Activated naive CD8-positive, alpha-beta T cell treated with anti-CD3 and anti-CD28 coated beads, Interleukin-2, amount 10 ng/mL, durations not matched to agents 7 days and 5 days (primary cell): ENCODE measurements at places on chromosomes 16 and 17. TPM values are rescaled to one million over a fixed set of nuclear protein-coding genes. Genes with fewer than 3 reads are reported as not detected.
A peak's percentile ranks its signal among the peaks of the same experiment; 100 is the strongest.

- H3K4me3 ChIP-seq, result no peak overlapping the region
- H3K27me3 ChIP-seq, result no peaks in the 10 kb centered on the region
- H3K36me3 ChIP-seq, result no peaks in the 10 kb centered on the region
- no peak overlapping the region for H3K27ac ChIP-seq
- peaks cover 22% of the 10 kb centered on the region for H3K4me1 ChIP-seq
These were observed 3.6 kb upstream of the LITAFD start for GRCh38 chr16:8878523-8878911.

DNA sequence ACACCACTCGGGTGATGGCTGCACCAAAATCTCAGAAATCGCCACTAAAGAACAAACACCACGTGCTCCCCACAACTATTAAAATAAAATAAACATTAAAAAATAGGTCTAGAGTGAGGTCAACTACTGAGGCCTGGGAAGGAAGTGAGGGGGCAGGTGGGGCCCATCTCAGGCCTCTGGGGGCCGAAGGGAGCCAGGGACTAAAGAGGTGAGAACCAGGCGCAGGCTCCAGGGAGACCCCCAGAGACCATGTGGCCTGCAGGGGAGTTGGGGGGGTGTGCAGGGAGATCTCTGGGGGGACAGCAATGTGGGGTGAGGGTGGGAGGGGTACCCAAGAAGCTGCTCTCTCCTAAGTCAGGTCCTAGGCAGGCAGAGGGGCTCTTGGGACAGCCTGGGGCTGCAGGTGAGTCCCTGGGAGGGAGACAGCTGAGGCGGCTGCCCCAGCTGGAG is 111.3 kb upstream of the SMURF2 start:
- H3K36me3 ChIP-seq, result peaks cover 3% of the 10 kb centered on the region
- H3K27me3 ChIP-seq, result peaks cover 2% of the 10 kb centered on the region
- peaks cover 14% of the 10 kb centered on the region for H3K4me1 ChIP-seq
- DNase-seq, result no peak

GRCh38 chr17:6313835-6314234 is 121.1 kb downstream of the AIPL1 start:
- no peak overlapping the region for H3K4me3 ChIP-seq
- no peak for DNase-seq
- H3K27ac ChIP-seq, result no peak overlapping the region
- peaks cover 1% of the 10 kb centered on the region for H3K36me3 ChIP-seq

- peaks cover 2% of the 10 kb centered on the region for H3K27me3 ChIP-seq
- DNase-seq, result no peak
- H3K27ac ChIP-seq, result no peak overlapping the region
- H3K36me3 ChIP-seq, result peaks cover 3% of the 10 kb centered on the region
- H3K4me1 ChIP-seq, result peaks cover 8% of the 10 kb centered on the region
These were observed 18.3 kb downstream of the MYBBP1A start for GRCh38 chr17:4536742-4537411.

- no peaks in the 10 kb centered on the region for H3K27me3 ChIP-seq
- H3K27ac ChIP-seq, result no peak overlapping the region
- no peak overlapping the region for H3K4me3 ChIP-seq
- H3K4me1 ChIP-seq, result peaks cover 11% of the 10 kb centered on the region
- no peak for DNase-seq
These were observed 56.2 kb downstream of the ADCY9 start for GRCh38 chr16:4060009-4060408.

DNA sequence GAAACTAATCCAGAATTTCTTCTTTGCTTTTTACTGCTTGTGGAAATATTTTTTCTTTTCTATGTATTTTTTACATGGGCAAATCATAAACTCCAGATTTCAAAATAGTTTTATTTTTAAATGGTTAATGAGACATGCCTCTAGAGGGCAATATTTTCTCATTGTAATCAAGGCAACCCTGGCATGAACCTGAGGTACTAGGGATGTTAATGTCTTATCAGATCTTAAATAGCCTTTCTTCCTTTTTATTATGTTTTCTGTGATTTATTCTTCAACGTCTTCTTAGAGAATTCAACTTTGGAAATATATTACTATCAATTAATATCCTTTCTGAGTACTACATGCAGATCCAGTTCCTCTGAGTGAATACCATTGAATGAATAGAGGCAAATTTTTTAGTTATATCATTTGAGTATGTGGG is 324.7 kb downstream of the BCAS3 start:
- H3K27me3 ChIP-seq, result peaks cover 3% of the 10 kb centered on the region
- no peak overlapping the region for H3K4me3 ChIP-seq

DNA sequence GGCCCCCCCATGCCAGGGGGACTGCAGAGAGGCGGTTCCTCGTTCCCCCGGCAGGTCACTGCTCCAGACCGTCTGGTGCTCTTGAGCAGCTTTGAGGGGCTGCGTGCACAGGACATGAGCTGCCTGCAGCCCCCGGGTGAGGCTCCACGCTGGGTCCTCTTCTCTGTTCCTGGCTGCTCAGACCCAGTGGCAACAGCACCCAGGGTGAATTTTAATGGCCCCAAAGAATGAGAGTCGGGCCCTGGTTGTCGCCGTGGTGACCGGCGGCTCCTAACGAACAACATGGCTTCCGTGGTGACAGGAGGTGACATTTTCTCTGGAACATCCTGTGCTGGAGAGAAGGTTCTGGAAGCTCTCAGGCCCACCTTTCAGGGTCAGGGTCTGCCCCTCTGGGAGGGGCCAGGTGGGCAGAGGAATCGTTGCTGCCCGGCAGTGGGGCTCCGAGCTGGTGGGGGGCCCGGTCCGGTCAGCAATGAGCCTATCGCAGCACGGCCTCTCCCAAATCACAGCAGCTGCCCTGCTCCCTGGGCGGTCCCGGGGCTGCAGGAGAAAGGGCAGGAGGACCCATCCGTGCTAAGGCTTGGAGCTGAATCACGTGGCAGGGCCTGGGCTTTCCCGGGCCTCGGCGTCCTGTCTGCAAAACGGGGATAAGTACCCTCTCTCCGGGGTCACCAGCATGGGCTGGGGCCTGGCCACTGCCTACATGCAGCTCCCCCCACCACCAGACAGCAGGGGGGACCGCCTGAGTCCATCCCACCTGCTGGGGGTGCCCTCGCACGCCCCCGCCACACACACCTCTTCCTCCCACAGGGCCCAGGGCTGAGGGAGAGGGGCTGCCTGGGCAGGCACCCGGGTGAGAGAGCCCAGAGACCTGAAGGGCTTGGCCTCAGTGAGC is 3.4 kb upstream of the C1QTNF8 start:
- H3K4me1 ChIP-seq, result no peaks in the 10 kb centered on the region
- no peaks in the 10 kb centered on the region for H3K36me3 ChIP-seq
- H3K27ac ChIP-seq, result no peak overlapping the region
- peaks cover 2% of the 10 kb centered on the region for H3K27me3 ChIP-seq
- H3K4me3 ChIP-seq, result no peak overlapping the region

DNA sequence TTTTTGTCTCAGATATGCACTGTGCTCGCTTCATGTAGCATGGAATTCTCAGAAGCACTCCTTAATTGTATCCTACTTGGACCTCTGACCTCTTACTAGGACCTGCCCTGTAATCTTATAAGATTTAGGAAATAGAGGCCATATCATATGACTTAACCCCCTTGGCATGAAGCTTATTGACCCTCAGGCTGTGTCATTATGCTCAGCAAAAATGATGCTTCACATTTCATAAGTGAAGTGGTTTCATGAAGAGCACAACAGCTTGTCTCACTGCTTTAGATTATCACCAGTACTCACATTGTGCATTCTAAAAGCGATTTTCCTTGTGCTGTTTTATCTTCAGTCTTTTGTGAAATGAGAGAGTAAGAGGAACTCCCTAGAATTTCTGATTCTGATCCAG is 6.4 kb downstream of the PHKB start:
- H3K4me1 ChIP-seq, result peaks cover 6% of the 10 kb centered on the region
- H3K27ac ChIP-seq, result no peak overlapping the region
- no peaks in the 10 kb centered on the region for H3K27me3 ChIP-seq

GRCh38 chr17:55629995-55630394 is 92.7 kb downstream of the TMEM100 start:
- H3K36me3 ChIP-seq, result no peaks in the 10 kb centered on the region
- H3K4me1 ChIP-seq, result peaks cover 4% of the 10 kb centered on the region
- no peak overlapping the region for H3K27ac ChIP-seq
- no peak for DNase-seq
- H3K4me3 ChIP-seq, result no peak overlapping the region

GRCh38 chr16:48623304-48624016 is 13.5 kb upstream of the N4BP1 start:
- H3K27ac ChIP-seq, result peak overlapping the region; percentile 82
- no peaks in the 10 kb centered on the region for H3K36me3 ChIP-seq
- H3K27me3 ChIP-seq, result no peaks in the 10 kb centered on the region
- peak overlapping the region; percentile 87 for H3K4me3 ChIP-seq
- peaks cover 37% of the 10 kb centered on the region for H3K4me1 ChIP-seq

DNA sequence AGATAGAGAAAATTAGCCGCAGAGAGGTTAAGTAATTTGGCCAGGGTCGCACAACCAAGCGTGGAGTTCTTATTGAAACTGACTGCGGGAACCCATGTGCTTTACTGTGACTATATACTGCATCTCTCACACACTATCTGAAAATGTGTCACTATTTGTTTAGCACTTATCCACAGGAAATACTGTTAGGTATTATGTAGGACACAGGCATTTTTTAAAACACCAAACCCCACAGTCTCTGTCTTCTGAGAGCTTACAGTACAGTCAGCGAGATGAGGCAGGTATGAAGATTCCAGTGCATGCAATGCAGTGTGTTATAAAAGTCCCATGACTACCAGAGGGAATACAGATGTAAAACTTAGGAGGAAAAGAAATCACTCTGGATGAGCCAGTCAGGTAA is 11.3 kb downstream of the RBL2 start:
- H3K4me3 ChIP-seq, result peak overlapping the region; percentile 2

- peaks cover 2% of the 10 kb centered on the region for H3K27me3 ChIP-seq
- DNase-seq, result no peak
- no peaks in the 10 kb centered on the region for H3K36me3 ChIP-seq
- no peak overlapping the region for H3K27ac ChIP-seq
These were observed 11.0 kb upstream of the CRISPLD2 start for GRCh38 chr16:84808826-84809225.

DNA sequence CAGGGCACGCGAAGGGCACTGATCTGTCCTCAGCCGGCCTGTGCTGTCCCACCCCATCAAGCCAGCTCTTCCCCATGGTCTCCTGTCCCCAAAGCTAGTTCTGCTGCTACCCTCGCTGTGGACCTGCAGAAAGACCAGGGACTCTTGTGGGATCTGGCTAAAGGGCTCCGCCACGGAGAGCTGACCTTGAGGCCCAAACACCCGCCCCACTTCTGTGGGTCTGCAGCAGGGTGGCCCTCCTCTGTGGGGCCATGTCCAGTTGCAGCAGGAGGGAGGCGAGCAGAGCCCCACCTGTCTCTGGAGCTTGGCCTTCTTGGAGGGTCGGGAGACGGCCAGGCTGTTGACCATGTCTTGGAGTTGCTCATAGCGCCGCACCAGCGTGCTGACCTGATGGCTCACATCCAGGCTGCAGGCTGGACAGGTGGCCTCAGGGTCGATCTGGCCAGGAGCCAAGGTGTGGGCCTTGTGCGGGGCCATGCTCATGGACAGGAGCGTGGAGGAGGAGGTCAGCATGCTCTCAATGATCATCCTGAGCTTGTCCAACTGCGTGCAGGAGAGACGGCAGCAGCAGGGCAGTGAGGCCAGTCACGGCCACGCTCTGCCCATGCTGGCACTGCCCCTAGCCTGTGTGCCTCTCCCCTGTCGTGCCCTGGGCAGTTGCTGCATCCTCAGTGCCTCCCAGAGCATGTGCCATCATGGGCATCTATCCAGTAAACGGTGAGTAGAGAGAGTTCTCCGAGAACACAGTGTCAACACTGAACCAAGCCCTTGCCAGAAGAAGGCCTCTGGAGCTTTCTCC is 16.6 kb downstream of the UBALD2 start:
- H3K36me3 ChIP-seq, result peaks cover 1% of the 10 kb centered on the region
- H3K27me3 ChIP-seq, result no peaks in the 10 kb centered on the region
- peaks cover 6% of the 10 kb centered on the region for H3K4me1 ChIP-seq
- no peak overlapping the region for H3K27ac ChIP-seq
- DNase-seq, result no peak

DNA sequence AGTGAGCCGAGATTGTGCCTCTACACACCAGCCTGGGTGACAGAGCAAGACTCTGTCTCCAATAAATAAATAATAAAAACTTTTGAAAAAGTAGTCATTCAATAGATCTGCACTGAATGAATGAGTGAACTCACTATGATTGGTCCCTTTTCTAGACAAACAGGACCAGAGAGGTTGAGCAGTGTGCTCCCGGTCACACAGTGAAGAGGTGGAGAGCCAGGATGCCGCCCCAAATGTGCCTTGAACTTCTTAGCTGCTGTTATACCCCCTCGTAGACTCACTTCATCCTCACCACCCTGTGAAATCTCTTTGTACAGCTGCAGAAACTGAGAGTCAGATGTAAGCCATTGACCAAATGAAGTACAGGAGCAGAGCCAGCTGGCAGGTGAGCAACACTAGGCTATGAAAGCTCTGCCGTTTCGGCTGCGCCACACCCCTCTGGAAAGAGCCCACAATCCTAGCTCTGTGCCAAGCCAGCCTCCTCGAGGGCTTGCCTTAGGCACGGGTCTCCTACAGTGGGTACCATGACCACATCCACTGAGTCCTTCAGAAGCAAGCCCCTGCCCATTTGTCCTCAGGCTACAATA is 7.8 kb upstream of the KIAA0513 start:
- H3K4me1 ChIP-seq, result peaks cover 10% of the 10 kb centered on the region
- no peaks in the 10 kb centered on the region for H3K36me3 ChIP-seq
- no peak overlapping the region for H3K4me3 ChIP-seq
- DNase-seq, result no peak

Gene PHKG2
- total RNA-seq, result 48.9 TPM

Gene CYGB
- 0.37 TPM for total RNA-seq

Gene MYH13
- not detected for total RNA-seq

Gene CACNG1
- total RNA-seq, result not detected

Gene SLC5A11
- total RNA-seq, result 0.75 TPM

Gene KRTAP2-2
- not detected for total RNA-seq

Gene SMIM36
- total RNA-seq, result not detected
